Lung microvascular endothelial cell (primary cell): ENCODE measurements at places on chromosomes 7 and 10. TPM values are rescaled to one million over a fixed set of nuclear protein-coding genes. Genes with fewer than 3 reads are reported as not detected.

DNA sequence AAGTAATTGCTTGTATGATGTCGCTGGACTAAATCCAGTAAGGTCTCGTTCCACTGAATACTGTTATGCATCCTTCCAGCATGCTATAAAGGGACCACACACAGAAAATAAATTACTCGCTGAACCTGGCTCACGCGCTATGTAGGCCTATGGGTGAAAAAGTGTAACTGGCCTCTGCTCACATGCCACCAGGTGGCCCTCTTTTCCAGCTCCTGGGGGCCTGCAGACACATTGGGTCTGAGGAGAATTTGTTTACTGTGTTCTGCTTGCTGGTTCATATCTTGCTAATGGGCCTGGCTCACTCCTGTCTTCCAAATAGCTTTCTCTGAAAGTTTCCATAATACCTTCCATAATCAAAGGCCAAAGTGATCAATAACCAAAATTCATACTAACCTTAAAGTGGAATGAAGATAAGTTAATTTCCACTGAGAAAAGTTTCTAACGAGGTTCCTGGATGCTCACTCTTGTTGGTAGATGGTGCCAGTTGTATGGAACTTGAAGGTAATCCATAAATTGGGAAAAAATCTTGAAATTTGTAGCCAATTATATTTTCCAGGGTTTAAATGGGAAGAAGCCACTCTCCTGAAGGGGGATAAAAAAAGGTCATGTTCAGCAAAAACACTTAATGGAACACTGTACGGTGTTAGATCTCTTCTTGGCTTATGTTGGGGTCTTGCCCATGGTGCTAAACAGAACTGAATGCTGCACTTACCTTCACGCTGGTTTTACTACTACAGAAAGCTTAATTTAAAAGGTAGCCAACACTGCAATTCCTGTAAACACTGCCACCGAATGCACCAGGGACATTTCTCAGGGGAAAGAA lies 27.0 kb upstream of the ZPBP start:
- peak; percentile 1 for DNase-seq

DNA sequence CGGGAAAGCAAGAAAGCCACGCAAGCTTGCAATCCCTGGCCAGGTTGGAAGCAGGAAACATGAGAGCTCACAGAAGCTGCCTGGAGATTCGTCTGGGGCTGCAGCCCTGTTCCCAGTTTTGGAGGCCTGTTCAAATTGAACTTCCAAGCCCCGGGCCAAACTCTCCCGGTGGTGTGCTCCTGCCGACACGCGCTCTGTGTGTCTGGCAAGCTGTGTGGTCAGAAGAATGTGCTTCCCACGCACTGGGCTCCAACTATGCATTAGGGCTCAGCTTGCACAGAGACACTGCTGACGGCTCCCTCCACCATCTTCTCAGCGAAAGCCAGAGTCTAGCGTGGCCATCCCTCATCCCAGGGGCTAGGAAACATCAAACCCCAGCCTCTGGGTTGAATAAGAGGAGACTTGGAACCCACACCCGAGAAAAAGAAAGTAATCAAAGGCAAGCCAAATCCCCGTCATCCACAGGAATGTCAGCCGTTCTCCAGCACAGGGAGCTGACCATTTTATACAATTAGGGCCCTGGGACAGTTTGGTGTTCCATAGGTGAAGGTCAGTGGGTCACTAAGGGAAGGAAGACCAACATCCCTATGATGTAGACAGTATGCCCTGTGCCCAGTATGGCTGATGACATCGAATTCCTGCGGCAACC lies 107.2 kb downstream of the FGFR2 start:
- DNase-seq, result no peak

Gene CALY
- total RNA-seq, result 0.22 TPM in 1 of 2 replicates, not detected in the other

GRCh38 chr10:48604991-48605508 lies at the start of gene ARHGAP22:
Gene ARHGAP22, minus strand, starts transcription at chr10:48605073. Its CDS starts 277 bp downstream, at chr10:48604796.
- DNase-seq, result peak; percentile 45

GRCh38 chr10:110833234-110833940 lies 38.3 kb upstream of the PDCD4 start:
- no peak for DNase-seq

DNA sequence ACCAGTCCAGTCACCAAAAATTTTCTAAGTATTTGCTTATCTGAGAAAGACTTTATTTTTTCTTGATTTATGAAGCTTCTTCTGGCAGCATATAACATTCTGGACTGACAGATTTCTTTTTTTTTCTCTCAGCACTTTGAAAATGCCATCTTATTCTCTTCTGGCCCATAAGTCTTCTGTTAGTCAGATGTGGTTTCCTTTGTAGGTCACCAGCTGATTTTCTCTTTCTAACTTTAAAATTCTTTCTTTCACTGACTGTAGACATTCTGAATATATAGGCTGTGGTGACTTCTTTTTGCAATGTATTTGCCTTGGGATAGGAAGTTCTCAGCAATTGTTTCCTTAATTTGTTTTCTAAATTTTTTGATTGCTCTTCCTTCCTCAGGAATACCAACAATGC lies 172.5 kb downstream of the CCDC7 start:
- no peak for DNase-seq

DNA sequence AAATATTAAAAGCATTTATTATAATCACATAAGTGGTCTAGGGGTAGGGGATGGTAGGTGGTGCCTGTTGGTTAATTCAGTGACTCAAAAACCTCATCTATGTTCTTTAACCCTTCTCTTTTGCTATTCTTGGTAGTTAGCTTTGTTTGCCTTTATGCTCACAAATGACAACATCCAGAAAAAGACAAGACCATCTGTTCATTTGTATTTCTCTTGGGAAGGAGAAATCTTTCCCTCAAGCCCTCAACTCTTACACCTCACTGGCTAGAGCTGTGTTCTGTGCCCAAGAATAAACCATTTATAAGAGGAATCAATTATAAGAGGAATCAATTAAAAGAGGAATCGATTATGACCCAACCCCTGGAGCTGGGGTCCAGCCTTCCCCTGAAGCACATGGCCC lies 10.8 kb upstream of the IFRD1 start:
- DNase-seq, result no peak

- DNase-seq, result no peak
Observed at GRCh38 chr10:101660256-101660655, 34.7 kb downstream of the FBXW4 start.

DNA sequence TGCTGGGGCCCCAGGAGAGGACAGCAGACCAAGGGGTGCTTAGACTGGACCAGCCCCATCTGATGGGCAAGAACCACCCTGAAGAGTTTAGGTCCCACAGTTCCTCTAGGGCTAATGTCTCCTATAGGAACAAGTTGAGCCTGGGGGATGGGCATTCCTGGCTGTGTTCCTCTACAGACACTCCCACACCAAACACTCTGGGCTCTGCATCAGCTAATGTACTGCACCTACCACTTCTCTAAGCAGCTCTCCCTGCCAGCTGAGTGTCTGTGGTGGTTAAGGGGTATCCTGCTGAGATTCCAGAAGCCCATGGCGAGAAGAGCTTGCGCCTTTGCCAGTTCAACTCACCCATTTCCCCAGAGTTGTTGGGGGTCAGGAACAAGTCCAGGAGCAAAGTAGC lies 284.1 kb upstream of the CSTF2T start:
- no peak for DNase-seq

- DNase-seq, result no peak
Observed at GRCh38 chr10:13873196-13873595, 286.4 kb downstream of the PRPF18 start.

Gene C10orf67
- total RNA-seq, result not detected in 2 replicates

GRCh38 chr7:113710310-113711096 lies 208.3 kb downstream of the PPP1R3A start:
- peak; percentile 82 for DNase-seq

Gene INMT
- under 0.01 TPM in 1 of 2 replicates, not detected in the other for total RNA-seq

Gene NKX1-2
- not detected in 2 replicates for total RNA-seq

DNA sequence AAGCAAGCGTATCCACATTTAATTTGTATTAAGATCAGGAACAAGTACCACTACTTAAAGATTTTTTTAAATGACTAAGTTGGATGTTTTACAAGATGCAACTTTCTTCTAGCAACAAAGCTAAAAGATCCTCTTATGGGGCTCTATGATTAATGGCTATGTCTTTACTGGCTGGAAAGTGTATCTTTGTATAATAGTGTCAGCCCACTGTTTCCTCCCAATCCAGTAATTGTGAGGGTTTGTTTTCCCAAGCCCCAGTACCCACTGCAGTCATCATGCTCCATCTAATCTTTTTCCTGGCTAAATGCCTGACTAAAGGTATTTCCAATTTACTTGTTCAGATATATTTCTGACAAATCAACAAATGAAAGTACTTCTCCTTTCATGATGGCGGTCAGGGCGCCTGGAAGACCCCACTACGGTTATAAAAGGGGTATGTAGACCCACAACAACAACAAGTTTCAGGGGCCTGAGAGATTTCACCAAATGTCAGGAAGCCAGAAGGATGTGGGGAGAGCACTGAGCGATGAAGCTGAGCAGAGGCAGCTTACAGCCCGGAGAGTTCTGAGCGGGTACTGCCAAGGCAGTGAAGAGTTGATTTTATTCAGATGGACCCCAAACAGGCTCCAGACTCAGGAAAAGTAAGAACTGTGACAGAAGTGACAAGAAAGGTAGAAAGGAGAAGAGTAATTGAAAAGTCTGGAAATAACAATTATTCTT lies 222.6 kb upstream of the KLF14 start:
- peak; percentile 16 for DNase-seq

GRCh38 chr10:119131512-119132240 lies 27.8 kb downstream of the DENND10 start:
- peak; percentile 63 for DNase-seq

DNA sequence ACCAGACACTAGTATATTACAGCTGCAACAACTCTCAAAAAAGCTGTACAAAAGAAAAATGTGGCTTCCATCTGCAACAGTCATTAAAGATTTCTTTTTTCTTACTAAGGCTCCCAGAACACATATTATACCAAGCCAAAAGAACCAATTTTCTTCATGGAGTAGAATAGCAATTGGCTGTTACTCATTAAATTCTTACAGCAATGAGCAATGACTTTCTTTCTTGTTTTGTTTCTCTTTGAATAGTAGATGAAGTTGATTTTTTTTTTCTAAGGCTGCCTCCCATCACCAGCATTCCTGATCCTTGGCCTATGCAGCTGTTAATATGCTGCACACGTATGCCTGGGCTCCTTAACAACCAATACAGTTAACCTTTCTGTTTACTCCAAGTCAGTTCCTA lies 36.6 kb upstream of the SPOCK2 start:
- DNase-seq, result no peak

DNA sequence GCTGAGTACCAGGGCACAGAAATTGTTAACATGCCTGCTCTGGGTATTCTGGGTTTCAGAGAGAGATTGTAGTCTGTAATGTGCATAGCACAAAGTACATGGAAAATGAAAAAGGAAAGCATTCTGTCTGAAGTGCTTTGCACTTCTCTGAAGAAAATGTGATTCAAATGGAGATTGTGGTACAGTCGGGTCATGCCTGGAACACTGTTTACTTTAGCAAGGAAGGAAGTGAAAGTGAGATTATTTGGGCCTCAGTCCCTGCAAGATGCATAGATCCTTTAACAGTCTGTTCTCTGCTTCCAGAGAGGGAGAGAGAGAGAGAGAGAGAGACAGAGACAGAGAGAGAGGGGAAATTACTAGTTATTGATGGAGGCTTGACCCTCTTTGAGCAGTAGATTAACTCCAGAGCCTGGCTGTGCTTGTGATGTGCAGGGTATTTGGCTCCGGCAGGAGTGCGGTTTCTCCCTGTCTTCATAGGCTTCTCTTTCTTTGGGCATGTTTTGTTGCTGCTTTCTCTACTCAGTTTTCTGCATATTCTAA lies 5.4 kb downstream of the VWC2 start:
- DNase-seq, result no peak

Gene LRRC17
- total RNA-seq, result 0.20 and 2.0 TPM in 2 replicates

- DNase-seq, result no peak
Observed at GRCh38 chr7:68800316-68800715, 798.0 kb upstream of the AUTS2 start.

Gene PNLIPRP2
- total RNA-seq, result not detected in 2 replicates

Gene AKR1C3
- total RNA-seq, result 108 and 111 TPM in 2 replicates
